NK-92 treated with Interleukin-12 subunit alpha and Interleukin-12 subunit beta, amount 100 ng/mL, for 24 hours (cell line): ENCODE measurements at places on chromosomes 2 and 18.

DNA sequence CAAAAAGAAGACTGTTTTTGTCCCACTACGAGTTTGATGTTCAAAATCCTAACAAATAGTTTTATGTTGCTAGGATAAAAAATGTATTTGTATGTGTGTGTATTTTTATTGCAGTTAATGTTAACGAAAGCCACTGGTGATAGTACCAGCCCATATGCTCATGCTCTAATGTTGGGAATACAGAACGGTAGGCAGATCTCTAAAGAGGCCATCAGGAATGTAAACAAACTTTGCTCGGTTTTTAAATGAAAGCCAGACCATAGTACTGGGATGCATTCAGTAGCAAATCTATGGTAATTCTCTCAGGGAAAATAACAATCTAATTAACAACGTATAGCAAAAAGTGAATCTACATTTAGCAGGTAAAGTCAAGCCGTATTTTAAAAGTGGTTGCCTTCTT lies 208.1 kb downstream of the NEDD4L start:
- DNase-seq = no peak

GRCh38 chr2:136210455-136210805 lies 92.5 kb upstream of the CXCR4 start:
- DNase-seq = no peak

DNA sequence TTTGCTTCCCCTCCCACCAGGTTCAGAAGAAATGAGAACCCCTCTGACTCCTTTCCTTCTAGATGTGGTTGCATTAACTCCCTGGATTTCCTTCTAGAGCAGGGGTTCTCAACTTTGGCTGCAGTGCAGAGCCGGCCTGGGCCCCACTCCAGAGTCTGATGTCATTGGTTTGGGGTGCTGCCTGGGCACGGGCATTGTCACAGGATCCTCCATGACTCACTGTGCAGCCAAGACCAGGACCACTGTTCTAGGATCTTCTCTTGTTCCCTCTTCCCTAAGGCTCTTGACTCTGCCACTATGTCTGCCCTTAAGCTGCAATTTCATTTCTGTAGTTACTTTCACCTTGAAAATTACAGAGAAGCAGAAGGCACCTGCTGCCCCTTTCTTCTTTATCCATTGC lies 31.8 kb downstream of the TBC1D8 start:
- no peak for DNase-seq

GRCh38 chr2:88854528-88854927 lies 163.1 kb downstream of the RPIA start:
- DNase-seq = no peak
